ENCODE measurements at places on chromosomes 11 and 22. TPM values are rescaled to one million over a fixed set of nuclear protein-coding genes. Genes with fewer than 3 reads are reported as not detected.

VSTM5 gene
- total RNA-seq: 0.18 TPM

PHETA2 gene
- total RNA-seq: 15.8 TPM

CBY1 gene
- 16.2 TPM for total RNA-seq

PLEKHA7 gene
- total RNA-seq: 0.18 TPM

OR10D3 gene
- not detected for total RNA-seq

TMEM151A gene
- under 0.01 TPM for total RNA-seq

WNT7B gene
- not detected for total RNA-seq

BACE1-AS gene
- 1.9 TPM for total RNA-seq

RFPL1 gene
- total RNA-seq: not detected

ZNF70 gene
- 2.6 TPM for total RNA-seq

CYP2D6 gene
- 0.14 TPM for total RNA-seq

LYVE1 gene
- total RNA-seq: under 0.01 TPM

All from smooth muscle cell of bladder (primary cell).